Esophagus squamous epithelium (tissue), 5 donors: ENCODE measurements at places on chromosomes 5 and 9.
A peak's percentile ranks its signal among the peaks of the same experiment; 100 is the strongest.

- H3K36me3 ChIP-seq: no peaks in the 10 kb centered on the region
- H3K27me3 ChIP-seq: no peaks in the 10 kb centered on the region
- H3K27ac ChIP-seq: no peak overlapping the region
- DNase-seq: no peak
These were observed 300.5 kb downstream of the NR2F1-AS1 start for GRCh38 chr5:93280518-93280917.

- H3K4me1 ChIP-seq: peaks cover 37% of the 10 kb centered on the region
- H3K27me3 ChIP-seq: no peaks in the 10 kb centered on the region
- H3K36me3 ChIP-seq: peaks cover 17% of the 10 kb centered on the region
- H3K27ac ChIP-seq: peak overlapping the region; percentile 77
These were observed 132.7 kb upstream of the DMRT1 start for GRCh38 chr9:708551-709432.

- peaks cover 22% of the 10 kb centered on the region for H3K4me1 ChIP-seq
- peaks cover 68% of the 10 kb centered on the region for H3K27me3 ChIP-seq
- H3K27ac ChIP-seq: no peak overlapping the region
- no peaks in the 10 kb centered on the region for H3K36me3 ChIP-seq
- DNase-seq: no peak
These were observed 36.2 kb downstream of the STC2 start for GRCh38 chr5:173291722-173292658.

GRCh38 chr9:133368249-133368881 is 7.5 kb downstream of the SURF4 start:
- H3K4me1 ChIP-seq: peaks cover 62% of the 10 kb centered on the region
- no peak overlapping the region for H3K27ac ChIP-seq
- peaks cover 19% of the 10 kb centered on the region for H3K36me3 ChIP-seq
- no peak for DNase-seq
- H3K4me3 ChIP-seq: no peak overlapping the region

GRCh38 chr9:128552744-128553440 is 505 bp downstream of the SPTAN1 start:
- H3K27me3 ChIP-seq: no peaks in the 10 kb centered on the region
- H3K36me3 ChIP-seq: no peaks in the 10 kb centered on the region

DNA sequence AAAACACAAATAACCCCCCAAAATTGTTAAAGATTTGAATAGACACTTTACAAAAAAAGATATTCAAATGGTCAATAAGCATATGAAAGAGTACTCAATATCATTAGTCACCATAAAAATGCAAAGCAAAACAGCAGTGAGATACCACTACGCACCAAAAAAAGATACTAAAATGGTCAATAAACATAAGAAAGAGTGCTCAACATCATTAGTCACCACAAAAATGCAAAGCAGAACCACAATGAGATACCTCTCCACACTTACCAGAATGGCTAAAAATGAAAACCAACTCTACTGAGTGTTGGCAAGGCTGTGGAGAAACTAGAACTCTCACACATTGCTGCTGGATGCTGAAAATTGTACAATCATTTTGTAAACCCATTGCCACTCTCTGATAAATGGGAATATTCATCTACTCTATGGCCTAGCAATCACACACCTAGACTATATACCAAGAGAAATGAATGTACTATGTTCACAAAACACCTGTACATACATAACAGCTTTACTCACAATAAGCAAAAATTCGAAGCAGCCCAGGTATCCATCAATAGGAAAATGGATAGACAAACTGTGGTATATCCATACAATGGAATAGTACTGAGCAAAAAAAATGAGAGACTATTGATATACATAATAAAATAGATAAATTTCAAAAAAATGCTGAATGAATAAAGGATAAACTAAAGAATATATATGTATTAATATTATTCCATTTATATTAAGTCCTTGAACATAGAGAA is 205.0 kb upstream of the DAPK1 start:
- no peaks in the 10 kb centered on the region for H3K27me3 ChIP-seq
- no peak overlapping the region for H3K27ac ChIP-seq
